Right ventricle myocardium inferior (tissue), 1 donor: ENCODE measurements at places on chromosomes 1 and 21.

- DNase-seq = no peak
Observed at GRCh38 chr1:5664906-5665875, 327.0 kb downstream of the NPHP4 start.

- no peak for DNase-seq
Observed at GRCh38 chr1:195866091-195866780, 742.0 kb downstream of the KCNT2 start.

DNA sequence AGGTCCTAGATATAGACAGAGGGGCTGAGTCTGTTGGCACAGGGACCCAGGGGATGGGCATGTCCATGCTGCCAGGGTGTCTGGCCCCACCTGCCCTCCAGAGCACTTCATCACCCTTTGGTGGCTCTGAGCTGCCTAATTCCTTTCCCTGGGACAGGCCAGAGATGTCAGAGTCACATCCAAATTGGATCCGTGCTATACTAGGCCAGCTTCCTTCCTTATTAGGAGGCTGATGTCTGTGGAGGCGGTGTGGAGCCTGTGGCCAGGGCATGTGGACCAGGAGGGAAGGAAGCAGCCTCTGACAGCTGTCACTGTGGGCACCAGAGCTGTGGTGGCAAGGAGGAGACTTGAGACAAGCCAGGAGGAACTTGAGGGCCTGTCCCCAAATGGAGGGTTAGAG is 77.7 kb upstream of the TMEM51 start:
- DNase-seq = peak; percentile 23

DNA sequence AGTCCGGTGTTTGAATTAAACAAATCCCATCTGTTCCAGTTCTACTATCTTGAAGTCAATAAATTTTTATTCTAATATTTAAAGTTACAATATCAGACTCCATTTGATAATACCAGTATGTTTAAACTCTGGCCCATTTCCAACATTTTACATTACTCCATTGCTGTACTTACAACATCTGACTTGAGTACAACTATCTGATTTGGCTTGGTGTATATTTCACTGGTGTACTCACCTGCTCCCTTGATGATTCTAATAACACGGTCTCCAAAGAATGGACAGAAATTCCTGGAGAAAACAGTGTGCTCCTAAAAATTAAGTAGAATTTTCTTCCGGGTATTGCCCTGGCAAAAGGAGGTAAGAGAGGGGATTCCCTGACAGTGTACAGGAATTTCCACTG is 680.5 kb upstream of the ADAMTS5 start:
- no peak for DNase-seq

DNA sequence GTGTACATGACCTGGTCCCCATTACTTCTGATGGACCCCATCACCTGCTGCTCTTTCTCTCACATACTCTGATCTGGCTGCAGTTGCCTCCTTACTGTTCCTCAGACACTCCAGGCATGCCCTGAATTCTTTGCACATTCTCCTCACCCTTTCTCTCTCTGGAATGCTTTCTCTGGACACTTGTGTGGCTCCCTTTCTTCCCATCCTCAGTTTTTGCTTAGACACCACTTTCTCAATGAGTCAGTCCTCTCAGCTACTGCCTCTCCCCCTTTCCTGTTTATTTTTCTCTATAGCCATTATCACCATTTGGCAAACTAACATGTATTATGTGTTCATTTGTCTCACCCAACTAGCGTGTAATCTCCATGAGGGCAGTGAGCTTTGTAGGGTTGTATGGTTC is 28.1 kb downstream of the PLXNA2 start:
- no peak for DNase-seq

GRCh38 chr1:223269006-223269405 is 95.0 kb downstream of the SUSD4 start:
- no peak for DNase-seq

DNA sequence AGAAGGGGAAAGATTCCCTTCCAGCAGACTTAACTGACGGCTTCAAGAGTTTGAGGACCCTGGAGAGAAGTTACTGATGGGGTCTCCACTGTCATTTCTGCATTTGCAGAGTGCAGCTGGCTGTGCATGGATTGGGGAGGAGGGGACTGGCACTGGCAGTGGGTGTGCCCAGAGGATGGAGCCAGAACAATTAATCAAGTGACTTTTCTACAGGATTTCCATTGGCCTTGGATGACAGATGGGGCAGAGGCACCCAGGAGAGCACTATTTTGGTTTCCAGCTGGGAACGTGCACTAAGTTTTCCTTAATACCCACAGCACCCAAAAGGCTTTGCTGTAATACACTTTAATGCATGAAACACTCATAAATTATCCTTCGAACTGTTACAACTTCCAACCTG is 1.3 kb downstream of the NGF start:
- no peak for DNase-seq

GRCh38 chr1:219324171-219324570 is 150.5 kb downstream of the LYPLAL1 start:
- DNase-seq = no peak

DNA sequence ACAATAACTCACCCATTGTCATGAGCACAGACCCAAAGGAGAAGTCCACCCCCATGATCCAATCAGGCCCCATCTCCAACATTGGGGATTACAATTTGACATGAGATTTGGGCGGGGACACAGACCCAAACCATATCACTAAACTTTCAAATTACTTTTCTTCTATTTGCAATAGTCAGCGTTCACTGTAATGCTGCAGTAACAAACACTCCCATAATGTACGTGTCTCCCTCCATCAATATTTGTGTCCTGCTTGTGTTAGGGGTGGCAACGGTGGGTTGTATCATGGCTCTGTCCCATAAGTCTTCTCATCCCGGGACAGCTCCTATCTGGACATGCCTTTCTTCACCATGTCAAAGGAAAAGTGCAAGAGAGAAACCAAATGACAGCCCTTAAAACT is 26.2 kb downstream of the TFF3 start:
- no peak for DNase-seq

GRCh38 chr1:198619375-198620140 is 19.3 kb upstream of the PTPRC start:
- no peak for DNase-seq

- peak; percentile 72 for DNase-seq
Observed at GRCh38 chr1:43979528-43980254, 681 bp downstream of the B4GALT2 start.

- no peak for DNase-seq
Observed at GRCh38 chr1:2957329-2957728, 63.9 kb upstream of the ACTRT2 start.

GRCh38 chr21:24372506-24372905 is 1234.8 kb downstream of the MRPL39 start:
- no peak for DNase-seq

- DNase-seq = peak; percentile 60
Observed at GRCh38 chr1:173669491-173669941, at the start of gene ANKRD45. ANKRD45 (minus strand) TSS chr1:173669851; CDS start chr1:173659418, 10,433 bp downstream.

GRCh38 chr1:170460001-170460400 is 72.0 kb upstream of the GORAB start:
- DNase-seq = no peak

- no peak for DNase-seq
Observed at GRCh38 chr1:186578325-186579016, 101.8 kb downstream of the PTGS2 start.

DNA sequence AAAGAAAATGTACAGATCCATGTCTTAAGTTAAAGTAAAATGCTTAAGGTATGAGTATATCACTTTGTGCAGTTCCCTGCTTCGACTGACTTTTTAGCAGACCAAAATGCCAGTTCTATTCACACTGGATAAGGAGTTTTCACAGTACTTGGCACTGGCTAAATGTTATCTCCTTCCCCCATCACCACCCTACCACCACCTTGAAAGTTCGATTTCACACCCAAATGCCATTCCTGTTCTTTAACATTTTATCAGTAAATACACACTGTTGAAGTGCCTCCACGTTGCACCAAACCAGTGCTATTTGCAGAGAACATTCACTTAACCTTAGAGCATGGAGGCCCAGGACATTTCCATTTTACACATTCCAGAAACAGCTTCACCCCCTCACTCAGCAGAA is 100.0 kb downstream of the URB2 start:
- no peak for DNase-seq

- no peak for DNase-seq
Observed at GRCh38 chr1:110829955-110830553, 42.9 kb upstream of the CD53 start.

- DNase-seq = no peak
Observed at GRCh38 chr1:10704368-10704882, 92.0 kb downstream of the CASZ1 start.

DNA sequence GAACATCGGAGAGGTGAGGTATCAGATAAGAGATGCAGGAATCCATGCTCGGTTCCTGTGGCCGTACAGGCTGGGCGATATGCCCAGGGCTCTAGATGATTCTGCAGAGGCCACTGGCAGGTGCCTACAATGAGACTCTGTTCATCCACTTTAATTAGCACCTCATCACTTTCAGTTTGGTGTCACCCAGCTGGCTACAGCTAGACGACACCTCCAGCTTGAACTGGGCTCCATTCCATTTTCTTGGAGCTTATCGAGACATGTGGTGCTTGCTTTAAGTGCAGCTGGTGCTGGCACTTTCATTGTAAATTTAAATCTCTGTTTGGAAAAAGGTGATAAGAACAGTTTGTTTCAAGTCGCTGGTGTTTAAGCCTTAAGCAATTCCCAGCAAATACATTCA is 322.5 kb upstream of the ADGRL2 start:
- peak; percentile 68 for DNase-seq

GRCh38 chr1:233132445-233132844 is 163.1 kb downstream of the PCNX2 start:
- DNase-seq = no peak

DNA sequence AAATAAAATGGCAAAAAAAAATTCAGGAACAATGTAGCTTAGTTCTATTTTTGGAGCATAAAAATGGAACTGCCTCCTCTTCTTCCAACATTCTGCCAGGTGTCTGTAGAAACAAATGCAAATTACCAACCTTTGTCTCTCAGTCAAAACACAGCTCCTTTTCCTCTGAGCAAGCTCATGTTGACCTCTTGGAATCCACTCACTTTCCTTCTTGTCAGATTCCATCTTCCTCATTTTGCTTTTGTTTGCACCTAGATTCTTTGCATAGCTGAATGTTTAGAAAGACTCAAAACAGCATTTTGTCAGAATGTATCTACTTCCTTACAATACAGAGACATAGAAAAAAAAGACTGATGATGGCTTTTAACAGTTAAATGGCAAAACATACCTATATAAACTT is 178.2 kb downstream of the ADGRL2 start:
- DNase-seq = no peak

DNA sequence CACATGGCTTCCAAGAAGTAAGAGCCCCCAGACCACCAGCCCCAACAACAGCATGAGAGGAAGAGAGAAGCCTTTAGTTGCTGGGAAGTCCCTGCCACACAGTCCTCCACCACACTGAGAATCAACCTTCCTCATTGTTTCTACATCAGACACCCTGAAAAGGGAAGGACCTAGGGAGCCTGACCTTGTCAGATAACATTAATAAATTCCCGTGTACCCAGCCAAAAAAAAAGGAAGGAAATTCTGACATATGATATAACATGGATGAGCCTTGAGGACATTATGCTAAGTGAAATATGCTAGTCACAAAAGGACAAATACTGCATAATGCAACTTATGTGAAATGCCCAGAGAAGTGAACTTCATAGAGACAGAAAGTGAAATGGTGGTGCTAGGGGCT is 65.6 kb upstream of the ARHGAP29 start:
- DNase-seq = no peak
